Diencephalon (tissue), 1 donor: ENCODE measurements at places on chromosomes 13 and 19. TPM values are rescaled to one million over a fixed set of nuclear protein-coding genes. Genes with fewer than 3 reads are reported as not detected.

Gene MBD3L3
- not detected for total RNA-seq

Gene FRY
- total RNA-seq = 94.8 TPM

Gene KRTDAP
- not detected for total RNA-seq

Gene FOSB
- total RNA-seq = 4.4 TPM

Gene KLK3
- not detected for total RNA-seq

Gene SIGLEC10
- total RNA-seq = 3.0 TPM
